ENCODE measurements at places on chromosomes 6 and 20.

GRCh38 chr20:8393381-8393780 is 261.3 kb downstream of the PLCB1 start:
- no peak for DNase-seq

- no peak for DNase-seq
These were observed 111.3 kb downstream of the BCKDHB start for GRCh38 chr6:80217794-80218193.

DNA sequence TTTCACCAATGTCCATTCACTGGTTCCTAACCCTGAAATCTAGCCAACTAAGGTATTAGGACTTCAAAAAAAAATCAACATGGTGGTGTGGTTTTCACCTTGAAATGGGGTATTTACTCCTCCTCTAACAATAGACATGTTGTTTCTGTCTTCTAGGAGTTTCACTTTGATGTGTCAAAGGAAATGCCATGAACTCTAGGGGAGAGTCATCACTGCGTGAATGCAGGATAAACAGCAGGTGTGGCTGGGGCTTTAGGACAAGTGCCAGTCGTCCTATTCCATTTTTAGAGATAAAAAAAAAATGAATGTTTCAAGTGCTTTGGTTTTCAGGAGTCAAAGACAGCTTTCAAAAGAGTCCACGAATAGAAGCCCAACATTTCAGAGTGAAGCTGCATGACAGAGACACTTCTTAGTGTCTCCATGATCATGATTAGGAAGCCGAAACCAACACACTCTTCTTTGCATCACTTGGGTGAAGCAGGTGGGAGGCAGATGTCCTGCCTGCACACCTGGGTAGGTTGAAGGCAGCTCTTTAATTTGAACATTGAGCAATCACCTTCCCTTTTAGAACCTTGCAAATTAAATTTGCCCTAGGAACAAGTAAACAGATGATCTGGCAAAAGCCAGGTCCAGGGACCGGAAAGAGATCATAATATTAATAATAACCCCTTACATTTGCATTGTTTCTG is 328.5 kb upstream of the PRDM1 start:
- DNase-seq: no peak

- DNase-seq: no peak
These were observed 24.4 kb upstream of the STXBP5 start for GRCh38 chr6:147179809-147180208.

DNA sequence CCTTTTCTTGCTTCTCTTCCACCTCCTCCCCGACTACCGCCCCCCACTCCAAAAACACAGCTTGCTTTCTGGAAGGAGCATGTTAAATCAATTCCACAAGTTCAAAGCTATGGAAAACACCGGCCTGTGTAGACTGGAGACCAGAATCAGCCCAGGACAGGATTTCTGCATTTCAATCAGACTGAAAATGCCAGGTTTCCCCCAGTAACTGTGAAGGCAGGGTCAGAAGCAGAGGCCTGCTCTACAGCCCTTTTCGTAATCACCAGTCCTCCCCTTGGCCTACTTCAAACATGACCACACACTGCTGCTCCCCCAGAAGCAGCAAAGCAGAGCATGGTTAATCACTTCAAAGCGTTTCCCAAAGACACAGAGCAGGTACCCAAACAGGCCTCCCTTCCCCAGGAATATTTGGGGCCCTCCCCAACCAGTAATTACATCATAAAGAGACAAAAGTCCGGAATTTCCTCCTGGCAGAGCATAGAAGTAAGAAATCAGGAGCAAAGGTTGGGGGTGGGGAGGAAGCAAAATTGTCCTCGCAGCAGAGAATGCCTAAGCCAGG is 38.4 kb downstream of the ZMYND8 start:
- DNase-seq: no peak

- no peak for DNase-seq
These were observed 101.3 kb downstream of the SNX5 start for GRCh38 chr20:17867131-17867925.

GRCh38 chr6:107488875-107489635 is 862 bp upstream of the SOBP start:
- no peak for DNase-seq

GRCh38 chr6:11272491-11273192 is 40.2 kb upstream of the NEDD9 start:
- no peak for DNase-seq

GRCh38 chr6:56549014-56549413 is 93.7 kb downstream of the DST start:
- DNase-seq: no peak

GRCh38 chr6:2855061-2855519 is 13.4 kb upstream of the SERPINB1 start:
- no peak for DNase-seq

GRCh38 chr20:44706301-44707017 is 8.7 kb upstream of the CCN5 start:
- no peak for DNase-seq

GRCh38 chr20:21339499-21339898 is 36.4 kb downstream of the XRN2 start:
- DNase-seq: no peak

GRCh38 chr6:131225127-131225526 is 89.9 kb downstream of the AKAP7 start:
- no peak for DNase-seq

- DNase-seq: no peak
These were observed 4.6 kb upstream of the CABLES2 start for GRCh38 chr20:62411479-62412193.

DNA sequence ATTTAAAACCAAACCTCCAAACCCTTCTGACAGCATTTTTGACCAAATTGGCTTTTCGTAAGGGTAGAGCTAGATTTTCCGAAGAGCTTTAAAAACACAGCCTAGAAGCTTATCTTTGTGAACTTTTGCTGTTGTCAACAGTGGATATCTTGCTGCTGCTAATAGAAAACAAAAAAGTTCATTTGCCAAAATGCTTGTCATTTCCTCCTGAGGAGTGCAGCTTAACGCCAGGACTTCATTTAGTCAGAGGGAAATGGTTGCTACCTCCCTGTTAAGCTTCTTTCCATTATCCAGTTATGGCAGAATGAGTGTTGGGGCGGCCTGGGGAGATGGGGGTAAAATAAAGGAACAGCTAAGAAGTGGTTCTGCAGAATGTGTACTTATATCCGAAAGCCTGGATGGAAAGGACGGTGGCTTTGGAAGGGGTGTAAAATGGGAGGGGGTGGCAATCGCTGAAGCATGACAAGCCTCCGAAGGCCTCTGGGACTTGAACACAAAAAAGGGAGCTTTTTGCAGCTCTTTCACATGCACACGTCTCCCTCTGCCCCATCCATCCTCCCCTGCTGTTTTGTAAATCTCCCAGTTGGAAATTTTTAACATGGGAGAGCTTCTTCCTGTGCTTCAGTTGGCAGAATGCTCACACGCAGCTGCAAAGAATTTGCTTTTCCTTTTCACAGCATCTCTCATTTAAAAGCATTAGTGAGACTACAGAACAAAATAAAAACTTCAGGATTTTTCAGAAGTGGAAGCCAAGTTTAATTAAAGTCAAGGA is 22.5 kb downstream of the JARID2 start:
- DNase-seq: no peak

- DNase-seq: no peak
These were observed 23.8 kb downstream of the SAYSD1 start for GRCh38 chr6:39091220-39091619.

- peak; percentile 0 for DNase-seq
These were observed 118.5 kb downstream of the GFRAL start for GRCh38 chr6:55445648-55446204.

GRCh38 chr20:40181676-40182075 is 507.4 kb downstream of the MAFB start:
- no peak for DNase-seq

DNA sequence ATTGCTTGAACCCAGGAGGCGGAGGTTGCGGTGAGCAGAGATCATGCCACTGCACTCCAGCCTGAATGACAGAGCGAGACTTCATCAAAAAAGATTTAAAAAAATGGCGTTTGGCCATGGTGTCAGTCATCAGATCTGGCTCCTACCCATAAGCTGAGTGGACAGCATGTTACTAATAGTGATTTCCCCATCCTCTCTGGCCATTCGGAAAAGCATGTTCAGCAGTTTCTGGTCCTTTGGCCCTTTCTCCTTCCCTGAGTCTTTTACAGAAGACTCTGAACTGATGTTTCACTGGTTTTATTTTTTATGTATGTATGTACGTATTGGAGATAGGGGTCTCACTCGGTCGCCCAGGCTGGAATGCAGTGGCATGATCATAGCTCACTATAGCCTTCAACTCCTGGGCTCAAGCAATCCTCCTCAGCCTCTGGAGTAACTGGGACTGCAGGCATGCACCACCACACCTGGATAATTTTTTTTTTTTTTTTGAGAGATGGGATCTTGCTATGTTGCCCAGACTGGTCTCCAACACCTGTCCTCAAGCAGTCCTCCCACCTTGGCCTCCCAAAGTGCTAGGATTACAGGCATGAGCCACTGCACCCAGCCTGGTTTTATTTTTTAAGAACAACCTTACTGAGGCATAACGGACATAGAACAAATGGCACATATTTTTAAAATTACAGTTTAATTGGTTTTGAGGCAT is 84.2 kb upstream of the CNKSR3 start:
- no peak for DNase-seq

DNA sequence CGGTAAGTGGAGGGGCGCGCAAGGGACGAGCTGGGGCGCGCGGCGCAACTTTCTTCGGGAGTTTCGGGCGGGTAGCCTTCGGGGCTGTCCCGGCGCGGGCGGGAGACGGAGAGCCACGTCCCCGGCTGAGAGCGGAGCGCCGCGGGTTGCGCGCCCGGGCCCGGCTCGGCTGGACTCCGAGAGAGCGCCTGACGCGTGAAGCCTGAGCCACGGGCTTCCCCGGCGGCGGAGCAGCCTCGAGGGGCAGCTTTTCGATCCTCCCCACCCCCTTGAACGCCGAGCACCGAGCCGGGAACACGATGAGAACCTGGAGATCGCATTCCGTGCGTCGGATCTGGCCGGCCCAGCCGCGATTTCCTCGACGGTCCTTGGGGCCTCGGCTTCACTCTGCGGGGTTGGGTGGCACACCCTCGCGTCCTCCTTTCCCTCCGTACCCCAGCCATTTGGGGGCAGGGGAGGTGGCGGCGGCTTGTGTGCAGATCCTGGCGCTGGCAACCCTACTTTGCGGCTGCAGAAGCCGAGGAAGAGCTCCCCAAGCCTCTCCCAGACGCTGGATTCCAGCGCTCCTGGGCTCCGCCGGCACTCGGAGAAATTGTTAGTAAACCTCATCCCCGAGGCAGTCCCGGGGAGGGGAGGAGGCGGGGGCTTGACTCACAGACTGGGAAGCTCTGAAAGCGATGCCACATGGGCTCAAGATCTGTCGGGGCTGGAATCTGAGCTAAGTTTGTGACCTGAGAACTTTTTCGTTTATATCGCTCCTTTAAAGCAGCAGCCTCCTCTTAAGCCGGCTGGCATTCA is 572 bp downstream of the DSE start:
- no peak for DNase-seq

All from CD4-positive, CD25-positive, alpha-beta regulatory T cell (primary cell).